Pons (tissue), 1 donor: ENCODE measurements at places on chromosomes 4 and X.
A peak's percentile ranks its signal among the peaks of the same experiment; 100 is the strongest.

DNA sequence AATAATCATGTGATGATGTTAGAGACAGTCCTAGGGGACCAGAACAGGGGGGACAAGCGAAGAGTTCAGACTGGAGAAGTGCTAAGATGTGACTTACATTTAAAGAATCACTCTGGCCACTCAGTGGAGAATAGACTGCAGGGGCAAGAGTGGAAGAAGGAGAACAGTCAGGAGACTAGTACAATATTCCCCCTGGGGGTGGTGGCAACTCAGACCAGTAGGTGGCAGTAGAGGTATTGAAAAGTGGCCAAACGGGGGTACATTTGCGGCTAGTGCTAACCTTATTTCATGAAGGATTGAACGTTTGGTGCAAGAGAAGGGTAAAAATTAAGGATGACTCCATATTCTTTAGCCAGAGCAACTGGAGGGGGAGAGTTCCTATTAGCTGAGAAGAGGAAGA lies 2.7 kb upstream of the BMX start:
- peak; percentile 48 for DNase-seq

GRCh38 chrX:38045538-38046096 lies 39.3 kb downstream of the SYTL5 start:
- DNase-seq: no peak

DNA sequence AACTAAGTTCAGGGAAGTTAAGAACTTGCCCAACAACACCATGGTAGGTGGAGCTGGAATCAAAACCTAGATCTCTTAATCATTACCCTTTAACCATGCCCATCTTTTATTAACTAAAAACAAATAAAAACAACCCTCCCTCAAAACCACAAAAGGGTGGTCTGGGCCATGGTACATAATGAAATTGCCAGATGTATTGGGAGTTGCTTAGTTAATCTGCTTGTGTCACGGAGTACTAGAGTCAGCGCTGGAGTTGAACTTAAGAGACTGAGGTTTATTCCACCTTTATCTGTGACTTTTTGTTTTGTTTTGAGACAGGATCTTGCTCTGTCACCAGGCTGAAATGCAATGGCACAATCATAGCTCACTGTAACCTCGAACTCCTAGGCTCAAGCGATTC lies 13.3 kb downstream of the LRRC66 start:
- DNase-seq: no peak

GRCh38 chr4:1105662-1106061 lies 7.7 kb downstream of the RNF212 start:
- no peak for DNase-seq

DNA sequence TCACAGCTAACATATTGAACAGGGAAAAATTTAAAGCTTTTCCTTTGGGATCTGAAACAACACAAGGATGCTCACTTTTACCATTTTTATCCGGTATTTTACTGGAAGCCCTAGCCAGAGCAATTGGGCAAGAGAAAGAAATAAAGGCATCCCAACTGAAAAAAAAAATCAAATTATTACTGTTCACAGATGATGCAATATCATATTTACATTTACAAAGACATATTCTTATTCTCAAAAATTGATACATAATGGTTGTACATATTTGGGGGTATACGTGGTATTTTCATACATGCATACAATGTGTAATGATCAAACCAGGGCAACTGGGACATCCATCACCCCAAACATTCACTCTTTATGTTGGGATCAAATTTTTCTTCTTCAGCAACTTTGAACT lies 337.0 kb upstream of the SLC7A11 start:
- DNase-seq: no peak

GRCh38 chrX:102739657-102740056 lies 19.1 kb downstream of the GPRASP3 start:
- no peak for DNase-seq

DNA sequence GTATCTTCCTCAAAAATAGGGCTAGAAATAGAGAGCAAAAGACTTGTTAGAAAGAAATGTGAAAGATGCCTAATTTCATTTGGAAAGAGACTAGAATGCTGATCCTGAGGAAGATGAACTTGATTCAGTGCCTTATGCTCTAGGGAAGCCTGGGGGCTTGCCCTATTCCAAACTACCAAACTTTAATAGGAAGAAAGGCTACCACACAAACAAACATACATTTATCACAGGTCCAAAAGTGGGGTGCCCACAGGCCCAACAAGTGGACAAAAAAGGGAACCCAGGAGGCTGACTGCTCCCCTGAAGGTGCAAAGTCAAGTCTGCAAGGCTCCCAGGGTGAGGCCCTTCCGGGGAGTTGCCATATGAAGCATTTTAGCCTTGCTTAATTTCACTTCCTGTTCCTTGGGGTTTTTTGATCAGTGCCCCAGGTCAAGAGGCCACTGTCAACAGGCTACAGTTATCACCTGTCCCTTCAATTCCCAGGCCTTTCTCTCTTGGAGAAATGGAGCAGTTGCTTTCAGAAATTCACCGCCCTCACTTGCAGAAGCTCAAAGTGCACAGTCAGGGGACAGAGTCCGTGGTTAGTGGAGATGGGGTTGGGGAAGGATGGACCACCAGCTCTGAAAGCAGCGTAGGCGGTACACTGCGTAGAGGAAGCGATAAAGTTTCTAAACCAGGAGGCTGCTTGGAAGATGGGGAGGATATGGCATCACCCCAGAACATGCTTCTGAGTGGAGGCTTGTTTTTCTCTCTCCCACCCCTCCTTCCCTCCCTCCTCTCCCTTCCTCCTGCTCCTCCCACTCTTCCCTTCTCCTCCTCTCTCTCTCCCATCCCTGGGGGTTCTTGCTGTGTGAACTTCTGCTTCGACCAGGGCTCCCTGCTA lies 36.4 kb downstream of the TMEM154 start:
- peak; percentile 39 for DNase-seq

- DNase-seq: no peak
Measured at GRCh38 chr4:157591245-157591644, 370.7 kb downstream of the GRIA2 start.

- no peak for DNase-seq
Measured at GRCh38 chrX:77743720-77744119, 42.3 kb downstream of the ATRX start.

DNA sequence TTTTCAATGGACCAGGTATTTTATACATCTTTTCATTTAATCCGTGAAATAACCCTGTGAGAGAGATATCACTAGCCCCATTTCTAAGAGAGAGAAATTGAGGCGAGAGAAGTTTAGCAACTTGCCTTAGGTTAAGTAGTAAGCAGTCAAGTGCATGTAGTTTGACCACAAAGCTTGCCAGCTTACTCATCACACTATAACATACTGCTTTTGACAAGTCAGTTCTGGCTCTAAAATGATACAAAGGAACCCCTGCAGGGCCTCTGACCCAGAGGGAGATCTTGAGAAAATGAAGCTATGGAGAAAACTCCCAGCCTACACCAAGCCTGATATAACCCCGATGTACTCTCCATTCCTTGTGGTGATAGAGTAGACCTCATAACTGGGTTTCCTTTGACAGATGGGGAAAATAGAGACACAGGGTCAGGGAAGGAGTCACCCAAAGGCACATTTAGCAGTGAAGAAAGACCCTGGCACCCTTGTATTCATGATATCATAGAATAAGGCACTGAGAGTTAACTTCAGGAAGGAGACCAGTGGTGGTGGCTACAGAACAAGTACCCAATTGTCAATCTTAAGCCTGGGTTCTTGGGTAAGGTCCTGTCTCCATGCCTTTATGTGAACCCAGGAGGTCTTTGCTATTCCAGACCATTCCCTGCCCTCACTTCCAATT lies 60.2 kb upstream of the MSN start:
- DNase-seq: no peak

DNA sequence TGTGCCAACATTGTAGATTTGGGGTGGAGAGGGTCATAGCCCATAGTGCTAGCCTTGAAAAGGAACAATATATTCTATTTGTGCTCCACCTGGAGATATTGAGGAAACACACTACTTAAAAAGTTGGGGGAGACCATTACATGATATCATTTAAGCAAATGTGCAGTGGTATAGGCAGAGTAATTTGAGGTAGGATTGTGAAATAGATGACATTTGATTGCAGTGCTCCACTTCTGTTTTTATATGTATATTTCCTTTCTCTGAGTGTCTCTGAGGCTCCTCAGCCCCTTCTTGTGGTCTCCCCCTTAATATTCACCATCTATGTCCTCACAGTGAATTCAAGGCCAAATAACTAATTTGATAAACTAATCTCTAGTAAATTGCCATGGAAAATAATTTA lies 85.6 kb upstream of the NMU start:
- no peak for DNase-seq

- no peak for DNase-seq
Measured at GRCh38 chr4:175290401-175290800, 372.2 kb downstream of the ADAM29 start.

GRCh38 chrX:51852621-51853020 lies 40.8 kb upstream of the MAGED1 start:
- no peak for DNase-seq

GRCh38 chr4:118752551-118752950 lies 67.4 kb downstream of the METTL14 start:
- no peak for DNase-seq

GRCh38 chrX:21740329-21741274 lies 17.3 kb downstream of the SMPX start:
- DNase-seq: no peak

- DNase-seq: no peak
Measured at GRCh38 chr4:127896069-127896468, 15.4 kb downstream of the PLK4 start.

DNA sequence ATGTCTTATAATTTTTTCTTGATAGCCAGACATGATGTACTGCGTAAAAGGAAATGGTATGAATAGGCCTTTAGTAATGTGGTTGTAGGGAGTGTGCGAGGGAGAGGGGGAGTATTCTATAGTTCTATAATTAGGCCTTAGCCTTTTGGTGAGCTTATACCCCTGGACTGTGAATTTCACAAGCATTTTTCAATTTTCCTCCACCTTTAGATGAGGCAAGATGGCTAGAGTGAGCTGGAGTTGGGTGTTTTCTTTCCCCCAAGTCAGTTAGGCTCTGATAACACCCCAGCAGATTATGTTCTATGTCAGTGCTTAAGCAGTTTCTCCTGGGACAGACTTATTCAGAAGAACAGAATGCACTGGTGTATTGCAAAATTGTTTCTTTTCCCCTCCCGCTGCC lies 210.2 kb upstream of the NPY2R start:
- no peak for DNase-seq

DNA sequence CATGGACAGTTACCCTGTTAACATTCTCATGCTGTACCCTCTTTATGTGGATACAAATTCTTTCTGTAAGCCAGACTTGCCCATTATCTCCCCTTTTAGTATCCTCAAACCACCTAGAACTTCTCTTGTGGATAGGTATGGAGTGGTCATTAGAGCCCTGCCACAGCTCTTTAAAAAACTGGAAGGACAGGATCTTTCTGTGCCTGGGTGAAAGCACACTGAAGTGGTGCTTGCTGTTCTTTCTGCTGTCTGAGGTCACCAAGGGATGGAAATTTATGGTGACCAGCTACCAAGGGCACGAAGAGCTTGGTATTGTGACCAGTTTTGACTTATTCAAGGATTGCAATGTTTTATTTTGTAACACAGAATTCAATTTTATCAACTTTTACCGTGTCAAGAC lies 344.2 kb downstream of the CBLL2 start:
- no peak for DNase-seq

- DNase-seq: no peak
Measured at GRCh38 chr4:55340266-55340665, 5.8 kb upstream of the SRD5A3 start.

GRCh38 chrX:25052798-25053534 lies 37.2 kb upstream of the ARX start:
- DNase-seq: no peak

DNA sequence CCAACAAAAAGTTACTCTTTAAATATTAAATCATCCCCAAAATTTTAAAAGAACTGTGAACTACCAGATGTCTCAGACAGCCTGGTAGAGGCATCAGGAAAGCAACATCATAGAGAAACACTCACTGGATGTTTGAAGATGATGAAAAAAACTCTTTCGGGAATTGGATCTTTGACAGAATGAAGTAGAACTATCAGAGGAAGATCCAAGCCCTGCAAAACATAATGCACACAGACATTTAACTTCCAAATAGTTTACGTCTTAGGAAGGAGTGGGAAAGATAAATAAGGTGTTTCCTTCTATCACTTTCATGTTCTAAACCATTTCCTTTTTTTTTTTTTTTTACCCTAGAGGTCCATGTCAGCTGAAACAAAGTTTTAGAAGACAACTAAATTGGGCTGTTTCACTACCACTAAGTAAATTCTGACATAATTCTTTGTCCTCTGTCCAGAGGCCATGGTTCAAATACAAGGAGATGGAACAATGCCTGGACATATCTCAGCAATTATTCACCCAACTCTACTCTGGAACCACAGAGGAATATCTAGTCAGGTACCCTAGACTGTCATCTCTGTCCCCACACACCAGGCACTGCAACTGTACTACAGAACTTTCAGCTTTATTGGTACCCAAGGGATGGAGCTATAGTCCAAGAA lies 217.7 kb upstream of the INTU start:
- DNase-seq: no peak

DNA sequence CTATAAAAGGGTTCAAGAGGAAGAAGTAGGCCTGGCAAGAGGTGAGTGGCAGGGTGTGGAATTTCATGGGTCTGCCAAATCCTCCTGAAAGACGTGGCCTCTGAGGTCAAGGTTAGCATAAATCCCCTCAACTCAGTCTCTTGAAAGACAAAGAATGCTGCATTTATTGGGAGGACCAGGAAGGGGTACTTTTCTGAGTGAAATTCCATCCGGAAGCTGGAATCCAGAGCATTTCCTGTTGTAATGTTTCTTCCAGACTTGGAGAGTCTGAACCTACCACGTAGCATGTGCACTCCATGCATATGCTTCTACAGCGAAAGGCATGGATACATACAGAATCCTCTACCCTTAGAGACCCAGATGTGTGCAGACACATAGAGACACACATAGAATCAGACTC lies 13.4 kb upstream of the FGD1 start:
- no peak for DNase-seq

- no peak for DNase-seq
Measured at GRCh38 chr4:8272472-8273428, 3.2 kb downstream of the HTRA3 start.

DNA sequence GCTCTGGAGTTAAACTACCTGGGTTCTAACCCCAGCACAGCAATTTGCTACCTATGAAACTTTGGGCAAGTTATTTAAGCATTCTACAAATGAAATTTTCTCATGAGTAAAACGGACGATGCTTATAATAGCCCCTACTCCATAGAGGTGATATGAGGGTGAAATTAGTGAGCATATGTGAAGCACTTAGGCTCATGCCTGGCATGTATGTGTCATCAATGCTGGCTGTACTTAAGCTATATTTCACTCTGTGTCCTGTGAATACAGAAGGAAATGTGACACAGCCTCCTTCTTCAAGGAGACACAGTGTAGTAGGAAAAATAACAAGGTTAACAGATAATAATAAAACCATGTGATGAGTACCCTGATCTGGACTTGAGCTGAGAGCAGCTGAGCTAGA lies 20.4 kb upstream of the FMR1NB start:
- DNase-seq: no peak

DNA sequence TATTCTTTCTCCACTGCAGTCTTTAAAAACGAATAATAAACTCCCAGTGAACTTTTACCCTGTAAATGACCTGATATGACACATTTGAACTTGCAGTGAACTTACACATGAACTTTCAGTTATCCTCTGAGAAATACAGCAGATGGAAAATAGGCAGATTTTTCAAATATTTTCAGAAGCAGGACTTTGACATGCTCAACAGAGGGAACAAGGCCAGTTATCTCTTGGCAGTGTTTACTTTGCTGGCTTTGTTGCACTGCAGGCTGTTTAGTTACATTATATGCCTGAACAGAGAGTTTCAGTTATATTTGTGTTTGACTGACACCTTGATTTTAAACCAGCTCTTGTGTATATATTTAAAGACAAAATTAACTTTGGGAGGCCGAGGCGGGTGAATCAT lies 47.6 kb upstream of the FGG start:
- no peak for DNase-seq
